ENCODE measurements at places on chromosomes 12 and 14.

GRCh38 chr12:88604646-88605045 lies 24.4 kb upstream of the KITLG start:
- no peak for DNase-seq

GRCh38 chr12:29519585-29520182 lies 22.2 kb upstream of the OVCH1 start:
- no peak for DNase-seq

GRCh38 chr12:40078266-40078665 lies 27.6 kb downstream of the SLC2A13 start:
- no peak for DNase-seq

GRCh38 chr12:126554625-126555024 lies 1489.4 kb downstream of the AACS start:
- DNase-seq, result no peak

GRCh38 chr12:110046451-110047187 lies 1.7 kb downstream of the C12orf76 start:
- DNase-seq, result no peak

DNA sequence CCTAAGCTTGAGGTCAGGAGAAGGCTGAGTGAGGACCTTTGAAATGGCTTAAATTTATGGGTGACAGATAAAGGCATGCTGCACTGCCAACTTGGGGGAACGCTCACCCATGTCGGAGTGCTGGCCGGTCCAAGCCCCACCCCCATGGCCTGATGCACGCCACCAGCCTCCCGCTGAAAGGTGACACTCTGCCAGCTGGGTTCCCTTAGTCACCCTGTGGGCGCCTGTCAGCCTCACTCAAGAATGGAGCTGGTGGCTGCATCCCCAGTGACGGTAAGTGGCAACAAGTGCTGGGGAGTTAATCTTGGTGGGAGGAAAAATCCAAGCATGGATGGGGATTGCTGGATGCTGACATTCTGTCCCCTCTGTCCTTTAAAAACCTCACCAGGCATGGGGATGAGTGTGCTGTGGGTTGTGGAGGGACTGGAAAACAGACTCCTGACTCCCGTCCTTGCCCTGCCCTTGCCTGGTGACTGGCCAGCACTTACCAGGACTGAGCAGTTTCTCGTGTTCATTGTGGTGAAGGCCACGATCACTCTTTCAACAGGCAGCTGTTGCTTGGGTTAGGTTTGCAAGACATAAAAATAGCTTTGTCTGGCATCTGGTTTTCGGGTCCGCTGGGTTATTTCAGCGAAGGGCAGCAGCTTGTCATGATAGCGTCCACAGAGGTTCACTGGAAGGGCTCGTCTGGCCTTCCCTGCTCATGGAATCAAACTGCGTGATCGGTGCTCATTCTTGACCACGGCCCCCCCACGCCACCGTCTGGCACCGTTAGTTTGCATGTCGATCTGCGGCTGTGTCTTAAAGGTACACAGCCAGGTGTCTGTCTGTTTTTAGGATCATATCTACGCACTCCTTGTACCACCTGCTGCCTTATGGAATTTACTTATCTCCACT lies 15.0 kb downstream of the ACACB start:
- no peak for DNase-seq

DNA sequence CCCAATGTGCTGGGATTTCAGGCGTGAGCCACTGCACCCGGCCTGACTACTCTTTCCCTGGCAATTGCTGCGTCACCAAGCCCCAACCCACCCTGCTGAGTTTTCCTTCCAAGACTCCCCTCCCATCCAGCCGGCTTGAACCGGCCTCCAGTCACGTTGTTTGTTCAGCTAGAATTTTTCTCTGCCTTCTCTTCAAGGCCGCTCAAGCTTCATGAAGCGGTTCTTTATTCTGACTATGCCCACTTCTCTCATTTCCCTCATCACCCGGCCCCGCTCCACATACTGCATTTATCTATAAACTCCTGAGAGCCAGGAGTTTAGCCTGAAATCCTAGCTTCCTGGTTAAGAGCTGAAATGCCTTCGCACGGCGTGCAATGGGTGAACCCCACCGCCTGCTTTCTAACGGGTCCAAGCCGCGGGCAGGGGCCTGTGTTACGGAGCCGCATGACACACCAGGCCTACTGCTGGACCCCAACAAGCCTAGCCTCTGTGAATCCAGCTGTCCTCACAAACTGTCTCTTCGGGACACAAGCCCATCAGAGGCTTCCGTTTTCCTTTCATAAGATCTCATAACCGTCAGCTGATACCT lies 999 bp upstream of the DCAF4 start:
- no peak for DNase-seq

GRCh38 chr14:26791117-26791806 lies 193.4 kb upstream of the NOVA1 start:
- DNase-seq, result no peak

DNA sequence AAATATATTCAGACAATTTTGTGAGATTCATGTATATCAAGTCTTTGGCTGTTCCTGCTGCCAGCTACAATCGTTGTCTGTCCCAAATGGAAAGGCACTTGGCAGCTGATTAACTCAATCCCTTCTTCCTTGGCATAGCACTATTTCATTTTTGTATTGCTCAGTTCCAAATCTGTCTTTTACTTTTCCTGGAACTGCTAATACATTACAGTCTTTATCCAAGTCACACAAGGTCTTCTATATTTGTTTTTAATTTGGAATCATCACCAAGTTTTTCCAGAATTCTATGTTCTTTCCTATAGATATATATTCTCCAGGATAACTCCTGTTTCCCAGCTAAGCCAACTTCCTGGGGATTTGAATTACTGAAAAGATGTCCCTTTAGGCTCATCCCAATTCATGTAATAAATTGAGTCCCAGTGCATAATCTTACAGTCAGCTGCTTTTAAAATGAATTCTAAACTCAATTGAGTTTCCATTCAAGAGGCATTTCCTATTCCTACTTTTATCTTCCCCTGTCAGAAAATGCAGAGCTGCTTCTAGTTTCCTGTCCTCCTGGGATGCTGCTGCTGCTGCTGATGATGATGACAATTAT lies 45.9 kb downstream of the DYRK2 start:
- DNase-seq, result no peak

All from activated naive CD4-positive, alpha-beta T cell (primary cell).